ENCODE measurements at places on chromosomes 2 and 18.

GRCh38 chr2:234324116-234324515, 172.8 kb downstream of the ARL4C start:
- no peak for DNase-seq

GRCh38 chr2:18412980-18413675, 147.3 kb downstream of the RDH14 start:
- no peak for DNase-seq

GRCh38 chr2:215664847-215665525, 229.1 kb upstream of the FN1 start:
- DNase-seq, result no peak

- no peak for DNase-seq
Observed at GRCh38 chr2:179017773-179018357, 32.1 kb downstream of the CCDC141 start.

- DNase-seq, result no peak
Observed at GRCh38 chr2:26993768-26994167, 23.3 kb downstream of the MAPRE3 start.

DNA sequence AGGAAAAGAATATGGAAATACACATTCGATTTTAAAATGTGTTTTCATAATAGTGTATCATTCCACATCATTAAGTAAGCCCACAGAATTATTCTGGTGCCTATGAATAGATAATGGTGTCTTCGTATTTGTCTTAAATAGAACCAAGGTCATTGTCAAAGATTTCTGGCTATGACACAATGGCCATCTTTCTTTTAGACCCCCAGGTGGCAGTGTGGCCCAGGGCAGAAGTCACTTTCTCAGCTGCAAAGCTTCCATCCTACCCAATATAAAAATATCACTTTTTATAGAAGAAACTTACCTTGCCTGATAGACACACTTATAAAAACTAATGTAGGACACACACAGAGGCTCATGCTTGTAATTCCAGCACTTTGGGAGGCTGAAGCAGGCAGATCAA, 57.5 kb downstream of the ZRANB3 start:
- DNase-seq, result no peak

DNA sequence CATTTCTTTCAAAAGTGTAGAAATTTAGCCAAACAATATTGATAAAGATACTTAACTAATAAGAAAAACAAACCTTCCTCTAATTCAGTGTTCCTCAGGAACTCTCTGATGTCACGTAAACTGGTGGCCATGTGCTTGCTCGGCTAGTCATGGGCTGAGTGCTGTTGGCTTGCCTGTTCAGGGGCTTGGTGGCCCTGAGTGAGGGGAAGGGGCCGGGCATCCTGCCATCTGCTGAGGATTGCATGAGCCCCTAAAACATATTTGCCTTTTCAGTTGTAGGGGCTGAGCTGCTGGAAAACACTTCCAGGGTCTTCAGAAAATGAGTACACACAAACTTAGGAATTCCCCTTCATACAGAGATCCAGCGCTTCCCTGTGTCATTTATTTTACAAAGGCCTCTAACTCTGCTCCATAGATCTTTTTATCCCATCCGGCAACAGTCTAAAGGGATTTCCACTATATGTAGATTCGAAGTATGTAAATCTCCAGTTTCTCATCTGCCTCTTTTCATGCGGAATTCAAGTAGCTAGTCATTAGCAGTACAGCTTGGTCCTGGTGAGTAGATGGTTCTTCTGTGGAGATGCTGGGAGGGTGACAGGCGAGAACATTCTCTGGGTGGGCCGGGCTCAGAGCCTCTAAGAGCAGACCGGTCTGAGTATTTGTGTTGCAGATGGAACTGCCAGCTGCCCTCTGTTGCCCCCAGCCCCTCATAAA, 20.1 kb upstream of the NFATC1 start:
- DNase-seq, result no peak

DNA sequence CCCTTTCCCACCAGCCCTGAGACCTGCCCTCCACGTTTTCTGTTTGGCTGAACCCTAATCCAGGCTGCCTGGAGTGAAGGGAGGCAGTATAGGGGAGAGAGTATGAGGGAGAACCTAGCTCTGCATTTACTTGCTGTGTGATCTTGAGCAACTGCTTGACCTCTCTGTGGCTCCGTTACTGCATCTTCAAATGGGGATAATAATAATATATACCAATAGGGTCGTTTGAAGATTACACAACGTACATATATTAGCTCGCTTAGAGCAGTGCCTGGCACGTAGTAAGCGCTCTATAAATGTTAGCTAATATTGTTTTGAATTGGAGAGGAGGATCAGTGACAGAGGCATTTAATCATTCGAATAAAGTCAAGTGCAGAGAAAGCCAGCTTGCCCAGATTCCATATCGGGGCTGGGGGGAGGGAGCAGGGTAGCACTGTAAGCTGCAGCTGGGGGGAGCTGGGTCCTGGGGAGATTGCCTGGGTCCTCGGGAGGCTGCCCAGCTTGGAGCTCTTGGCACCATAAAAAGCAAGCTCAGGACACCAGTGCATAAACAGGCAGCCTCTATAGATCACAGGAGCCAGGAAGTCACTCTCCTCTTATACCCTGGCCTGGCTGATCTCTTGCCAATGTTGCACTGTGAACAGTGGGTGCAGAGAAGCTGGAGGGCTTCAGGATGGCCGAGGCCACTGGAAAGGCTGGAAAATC, 19.1 kb downstream of the KCNK3 start:
- no peak for DNase-seq

DNA sequence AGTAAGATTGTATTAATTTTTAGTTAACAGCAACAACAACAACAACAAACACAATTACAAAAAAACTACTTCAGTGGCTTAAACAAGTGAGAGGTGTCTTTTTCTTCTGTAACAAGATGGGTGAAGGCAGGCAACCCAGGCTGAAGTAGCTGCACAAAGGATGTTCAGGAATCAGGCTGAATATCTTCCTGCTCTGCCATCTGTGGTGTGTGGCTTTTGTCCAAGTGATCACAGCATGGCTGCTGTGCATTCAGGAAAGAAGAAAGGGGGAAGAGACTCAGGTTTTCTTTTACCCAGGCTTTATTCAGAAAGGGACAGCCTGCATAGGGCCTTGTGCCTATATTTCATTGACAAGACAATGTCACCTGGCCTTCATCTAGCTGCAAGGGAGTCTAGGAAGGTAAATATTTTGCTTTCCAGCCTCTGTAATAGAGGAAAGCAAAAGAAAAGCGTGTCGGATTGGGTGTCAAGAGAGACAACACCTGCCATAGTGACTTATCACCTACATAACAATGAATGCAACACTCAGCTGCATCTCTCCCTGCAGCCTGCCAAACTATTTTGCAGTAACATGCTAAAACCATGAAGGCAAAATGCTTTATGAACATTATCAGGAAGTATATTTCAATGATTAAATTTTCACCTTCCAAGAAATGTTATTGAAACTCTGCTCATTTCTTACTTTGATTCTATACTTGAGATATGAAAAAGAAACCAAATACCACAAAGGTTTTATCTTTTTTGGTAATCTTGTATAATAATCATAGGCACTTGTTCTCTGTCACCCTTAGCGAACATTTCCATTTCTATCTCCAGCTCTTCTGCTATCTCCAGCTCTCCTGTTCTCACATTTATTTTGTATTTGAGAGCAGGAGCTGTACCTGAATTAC, 14.6 kb downstream of the G6PC2 start:
- DNase-seq, result no peak

DNA sequence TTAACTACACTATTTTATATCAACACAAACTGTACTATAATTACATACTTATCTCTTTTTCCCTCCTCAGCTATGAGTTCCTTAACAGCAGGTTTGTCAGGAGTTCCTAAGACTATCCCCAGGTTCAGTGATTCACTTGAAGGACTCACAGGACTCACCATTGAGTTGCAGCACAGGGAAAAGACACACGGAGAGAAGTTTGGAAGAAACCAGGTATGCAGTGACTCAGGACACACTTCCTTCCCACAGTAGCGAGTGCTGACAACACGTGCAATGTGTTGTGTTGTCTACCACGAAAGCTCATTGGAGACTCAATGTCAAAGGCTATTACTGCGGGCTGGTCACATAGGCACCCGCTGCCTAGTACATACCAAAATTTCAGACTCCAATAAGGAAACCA, 32.0 kb downstream of the MGAT4A start:
- DNase-seq, result no peak
